ENCODE measurements at places on chromosomes 6 and 20. TPM values are rescaled to one million over a fixed set of nuclear protein-coding genes. Genes with fewer than 3 reads are reported as not detected.

ARFGEF3 gene
- 0.11 TPM for total RNA-seq

TENT5A gene
- 0.57 TPM for total RNA-seq

DNA sequence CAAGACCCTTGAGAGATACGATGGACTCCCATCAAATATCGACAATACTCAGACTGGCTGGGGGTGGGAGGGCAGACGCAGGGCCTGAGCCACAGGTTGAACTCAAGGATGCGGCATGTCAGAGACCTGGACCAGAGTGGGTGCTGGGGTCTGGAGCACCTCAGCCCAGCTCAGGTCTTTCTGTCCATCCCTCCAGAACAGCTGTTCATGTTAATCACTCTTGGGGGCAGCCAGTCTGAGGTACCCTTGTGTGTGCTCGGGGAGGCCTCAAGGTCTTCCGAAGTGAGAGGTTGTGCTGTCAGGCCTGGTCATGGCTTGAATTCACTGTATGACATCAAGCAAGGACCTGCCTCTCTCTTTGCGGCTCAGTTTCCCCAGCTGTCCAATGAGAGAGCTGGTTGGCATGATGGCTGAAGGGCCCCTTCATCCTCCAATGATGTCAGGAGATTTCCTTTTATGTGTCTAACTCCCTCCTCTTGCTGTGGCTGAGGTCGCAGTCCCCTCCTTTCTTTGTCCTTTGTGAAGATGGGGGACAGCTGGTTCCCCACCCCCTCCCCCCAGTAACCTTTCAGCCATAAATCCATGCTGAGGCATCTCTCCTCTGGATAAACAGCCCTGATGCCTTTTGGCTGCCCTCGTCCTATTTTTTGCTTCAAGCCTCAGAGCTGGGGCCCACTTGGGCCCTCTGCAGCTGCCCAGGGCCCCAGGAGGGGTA lies 15.3 kb downstream of the MYH7B start:
- H3K4me1 ChIP-seq = no peaks in the 10 kb centered on the region
- H3K36me3 ChIP-seq = no peaks in the 10 kb centered on the region
- H3K27ac ChIP-seq = no peak overlapping the region
- no peaks in the 10 kb centered on the region for H3K27me3 ChIP-seq
- DNase-seq = no peak
- H3K4me3 ChIP-seq = no peak overlapping the region

GRCh38 chr6:38445925-38446324 lies 193.8 kb downstream of the BTBD9 start:
- H3K36me3 ChIP-seq = no peaks in the 10 kb centered on the region
- H3K27ac ChIP-seq = no peak overlapping the region
- no peak overlapping the region for H3K4me3 ChIP-seq

KCNK16 gene
- total RNA-seq = not detected

DNA sequence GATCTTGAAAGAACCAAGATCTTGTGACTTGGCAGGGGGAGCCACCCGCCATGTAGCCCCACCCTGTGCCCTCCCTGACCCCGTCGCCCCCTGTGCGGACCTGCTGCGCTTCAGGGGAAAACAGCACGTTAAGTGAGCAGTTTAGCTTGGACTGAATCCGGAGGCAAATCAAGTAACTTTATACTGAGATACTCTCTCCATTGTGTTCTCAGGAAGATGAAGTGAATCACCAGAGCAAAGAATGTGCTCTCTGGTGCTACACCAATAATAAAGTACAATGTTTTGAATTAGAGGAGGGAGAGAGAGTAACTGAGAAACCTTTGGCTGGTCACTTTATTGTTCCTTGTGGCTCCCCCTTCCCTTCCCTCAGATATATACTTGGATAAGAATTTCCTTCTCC lies 83.4 kb downstream of the TXNDC5 start:
- no peaks in the 10 kb centered on the region for H3K4me1 ChIP-seq
- no peaks in the 10 kb centered on the region for H3K27me3 ChIP-seq
- no peak overlapping the region for H3K27ac ChIP-seq
- no peaks in the 10 kb centered on the region for H3K36me3 ChIP-seq
- no peak overlapping the region for H3K4me3 ChIP-seq
- no peak for DNase-seq

GHRH gene
- total RNA-seq = not detected

PRPH2 gene
- total RNA-seq = not detected

DNA sequence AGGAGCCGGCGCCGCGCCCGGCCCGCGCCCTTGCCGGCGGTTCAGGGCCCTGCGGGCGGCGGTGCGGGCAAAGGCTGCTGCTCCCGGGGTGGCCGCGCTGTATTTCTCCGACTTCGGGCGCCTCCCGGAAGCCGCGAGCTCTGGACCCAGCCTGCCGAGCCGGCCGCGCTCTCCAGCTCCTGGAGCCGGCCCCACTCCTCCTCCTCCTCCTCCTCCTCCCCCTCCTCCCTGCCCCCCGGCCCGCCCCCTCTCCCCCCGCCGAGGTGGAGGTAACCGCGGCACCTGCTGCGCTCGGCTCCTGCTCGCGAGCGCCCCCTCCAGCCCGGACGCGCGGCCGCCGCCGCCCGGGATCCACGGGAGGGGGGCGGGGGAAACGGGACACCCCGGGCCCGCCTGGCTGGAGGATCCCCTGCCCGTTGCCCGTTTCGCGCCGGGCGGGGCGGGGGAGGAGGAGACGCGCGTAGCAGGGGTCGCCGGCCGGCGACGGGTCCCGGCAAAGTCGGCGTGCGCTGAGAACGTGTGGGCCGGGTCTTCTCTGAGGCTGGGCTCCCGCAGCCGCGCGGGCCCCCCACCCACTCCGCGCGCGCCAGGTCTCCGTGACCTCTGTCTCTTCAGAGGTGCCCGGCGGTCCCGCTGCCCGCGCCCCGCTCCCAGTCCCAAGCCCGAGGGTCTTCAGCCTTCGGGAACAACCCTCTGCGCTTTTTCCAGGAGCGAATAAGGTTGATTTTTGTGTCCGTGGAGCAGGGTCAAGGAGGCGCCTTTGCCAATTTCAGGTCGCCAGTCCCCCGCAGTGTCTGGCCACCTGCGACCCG lies at the start of gene SLC22A23:
Gene SLC22A23, minus strand, starts transcription at position 153 of the 812 bp plus-strand sequence. CDS start 491 bp downstream, outside the sequence.
- H3K27me3 ChIP-seq = peaks cover 6% of the 10 kb centered on the region
- H3K27ac ChIP-seq = no peak within 1 kb of the TSS
- no peaks in the 10 kb centered on the region for H3K36me3 ChIP-seq
- DNase-seq = peak; percentile 72

MLN gene
- not detected for total RNA-seq

GRCh38 chr6:42229506-42230119 lies 12.0 kb upstream of the MRPS10 start:
- H3K36me3 ChIP-seq = peaks cover 19% of the 10 kb centered on the region
- no peak overlapping the region for H3K27ac ChIP-seq
- DNase-seq = no peak
- no peaks in the 10 kb centered on the region for H3K27me3 ChIP-seq
- H3K4me1 ChIP-seq = no peaks in the 10 kb centered on the region

LAMA4 gene
- total RNA-seq = not detected

DNA sequence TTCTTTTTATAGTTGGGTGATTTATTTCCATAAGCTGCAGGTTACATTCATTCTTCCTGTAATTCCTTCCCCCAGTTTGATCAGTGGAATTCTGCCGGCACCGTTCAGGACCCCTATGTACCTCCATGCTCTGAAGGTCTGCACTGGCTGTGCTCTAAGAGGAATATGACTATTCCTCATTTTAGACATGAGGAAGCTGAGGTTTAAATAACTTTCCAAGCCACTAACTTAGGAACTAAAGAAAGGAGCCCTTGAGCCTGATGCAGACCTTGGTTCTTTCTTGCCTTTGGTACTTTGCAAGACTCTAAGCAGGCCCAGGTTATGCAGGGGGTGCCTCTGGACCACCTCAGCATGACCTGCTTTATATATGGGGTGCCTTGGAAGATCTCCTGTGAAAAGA lies 318.5 kb downstream of the QKI start:
- H3K4me3 ChIP-seq = no peak overlapping the region
- no peak overlapping the region for H3K27ac ChIP-seq
- DNase-seq = peak; percentile 3
- H3K4me1 ChIP-seq = no peaks in the 10 kb centered on the region

GRCh38 chr6:42038811-42039408 lies 11.4 kb upstream of the TAF8 start:
- no peak for DNase-seq
- peaks cover 79% of the 10 kb centered on the region for H3K4me1 ChIP-seq
- peak overlapping the region; percentile 59 for H3K4me3 ChIP-seq
- no peaks in the 10 kb centered on the region for H3K27me3 ChIP-seq
- H3K36me3 ChIP-seq = peaks cover 9% of the 10 kb centered on the region
- H3K27ac ChIP-seq = peak overlapping the region; percentile 26

CCM2L gene
- total RNA-seq = not detected

DNA sequence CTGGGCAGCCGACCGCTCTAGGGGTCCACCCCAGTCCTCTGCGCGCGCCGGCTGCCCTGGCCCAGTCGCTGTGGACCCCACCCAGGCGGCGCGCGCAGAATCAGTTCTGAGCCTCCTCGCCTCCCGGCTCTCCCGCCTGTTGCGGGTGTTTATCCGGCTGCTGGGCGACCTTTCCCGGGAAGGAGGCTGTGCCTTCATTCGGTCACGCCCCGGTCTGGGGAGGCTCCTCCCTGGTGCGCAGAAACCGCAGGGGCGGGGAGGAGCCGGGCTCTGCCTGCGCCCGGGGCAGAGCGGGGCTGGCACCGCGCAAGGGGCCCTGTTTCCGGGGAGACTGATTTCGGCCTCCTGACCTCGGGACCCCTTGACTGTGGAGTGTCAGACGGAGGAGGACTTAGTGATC lies 80.8 kb upstream of the EYS start:
- DNase-seq = no peak
- H3K27me3 ChIP-seq = no peaks in the 10 kb centered on the region
- H3K27ac ChIP-seq = no peak overlapping the region
- no peaks in the 10 kb centered on the region for H3K4me1 ChIP-seq

CPNE5 gene
- total RNA-seq = 0.29 TPM

DNA sequence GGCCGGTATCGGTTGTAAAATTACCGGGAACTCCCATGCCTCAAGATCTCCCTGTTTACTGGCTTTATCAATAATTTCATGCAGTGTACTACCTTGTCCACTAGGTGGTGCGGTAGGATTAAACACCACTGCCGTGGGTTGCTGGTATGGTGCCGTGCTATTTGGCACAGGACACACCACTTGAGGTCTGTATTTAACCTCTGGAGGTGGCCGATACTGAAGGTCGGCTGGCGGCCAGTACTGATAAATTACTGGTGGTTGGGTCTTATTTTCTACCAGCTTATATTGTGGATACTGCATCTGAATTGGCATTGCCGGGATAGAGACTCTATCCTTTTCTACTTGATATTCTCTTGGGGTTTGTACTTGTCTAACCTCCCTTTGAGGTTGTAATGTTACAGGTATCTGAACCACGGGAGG lies 14.3 kb upstream of the PTCRA start:
- H3K4me3 ChIP-seq = no peak overlapping the region
- DNase-seq = peak; percentile 31
- H3K36me3 ChIP-seq = no peaks in the 10 kb centered on the region
- no peaks in the 10 kb centered on the region for H3K4me1 ChIP-seq
- H3K27ac ChIP-seq = no peak overlapping the region

EDN3 gene
- total RNA-seq = 0.16 TPM

All from CD8-positive, alpha-beta memory T cell (primary cell).